Karpas-422 (cell line): ENCODE measurements at places on chromosomes 3 and 15.
A peak's percentile ranks its signal among the peaks of the same experiment; 100 is the strongest.

- peak; percentile 72 for DNase-seq
Observed at GRCh38 chr15:35206060-35206675, 121.1 kb upstream of the NANOGP8 start.

- DNase-seq: no peak
Observed at GRCh38 chr3:5349343-5349742, 161.8 kb downstream of the EDEM1 start.

GRCh38 chr15:40096094-40096891 lies 12.4 kb downstream of the BMF start:
- DNase-seq: peak; percentile 71

GRCh38 chr3:129608087-129608935 lies 1.8 kb upstream of the PLXND1 start:
- DNase-seq: no peak

- DNase-seq: no peak
Observed at GRCh38 chr15:56812221-56812620, 78.9 kb upstream of the ZNF280D start.

- DNase-seq: no peak
Observed at GRCh38 chr3:58387650-58388546, 45.7 kb downstream of the PDHB start.

GRCh38 chr15:25501828-25502446 lies 63.1 kb upstream of the UBE3A start:
- peak; percentile 72 for DNase-seq

- DNase-seq: no peak
Observed at GRCh38 chr3:144879701-144880100, 908.1 kb downstream of the DIPK2A start.

- no peak for DNase-seq
Observed at GRCh38 chr15:52427804-52428203, 100.9 kb downstream of the MYO5A start.

DNA sequence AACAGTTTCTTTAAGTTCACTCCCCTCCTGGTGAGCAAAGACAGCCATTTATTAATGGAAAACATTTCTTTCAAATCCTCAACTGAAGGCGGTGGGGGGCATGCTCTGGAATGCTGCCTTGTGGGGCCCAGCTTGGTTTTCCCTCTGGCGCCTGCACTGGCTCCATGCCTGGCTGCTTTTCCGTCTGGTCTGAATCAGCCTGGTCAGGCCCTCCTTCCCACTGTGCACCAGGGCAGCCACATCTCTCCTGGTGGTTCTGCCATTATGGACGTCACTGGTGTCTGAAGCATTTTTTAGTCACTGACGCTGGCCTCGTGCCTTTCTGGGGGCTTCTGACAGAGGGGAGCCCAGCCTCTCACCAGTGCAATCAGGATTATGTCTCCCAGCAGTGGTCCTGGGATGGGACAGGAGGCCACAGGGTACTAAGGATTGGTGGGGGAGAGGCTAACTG lies 57.6 kb upstream of the APEH start:
- DNase-seq: no peak

- DNase-seq: no peak
Observed at GRCh38 chr3:146035366-146035765, 125.6 kb downstream of the PLOD2 start.

DNA sequence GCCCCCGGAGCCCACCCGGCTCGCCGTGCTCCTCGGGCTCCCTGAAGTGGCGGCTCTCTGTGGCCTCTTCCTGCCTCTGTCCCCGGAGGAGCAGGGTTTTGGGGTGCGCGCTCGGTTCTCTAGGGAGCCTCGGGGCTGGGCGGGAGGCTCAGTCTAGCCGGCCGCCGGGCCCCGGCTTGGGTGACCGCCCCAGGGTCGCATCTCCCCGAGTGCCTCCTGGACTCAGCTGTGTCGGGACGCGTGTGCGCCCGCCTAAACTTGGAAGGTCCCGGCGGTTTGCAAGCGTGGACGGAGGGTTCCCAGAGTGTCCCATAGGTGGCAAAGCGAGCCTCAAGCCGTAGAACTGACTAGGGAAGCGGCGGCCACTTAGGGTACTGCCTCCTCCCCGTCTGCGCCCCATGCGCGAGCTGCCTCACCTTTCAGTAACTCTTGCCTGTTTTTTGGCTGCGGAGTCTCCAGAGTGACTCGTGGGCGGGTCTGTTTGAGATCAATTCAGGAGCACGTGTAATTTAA lies 601 bp downstream of the ACTL6A start:
- peak; percentile 89 for DNase-seq

DNA sequence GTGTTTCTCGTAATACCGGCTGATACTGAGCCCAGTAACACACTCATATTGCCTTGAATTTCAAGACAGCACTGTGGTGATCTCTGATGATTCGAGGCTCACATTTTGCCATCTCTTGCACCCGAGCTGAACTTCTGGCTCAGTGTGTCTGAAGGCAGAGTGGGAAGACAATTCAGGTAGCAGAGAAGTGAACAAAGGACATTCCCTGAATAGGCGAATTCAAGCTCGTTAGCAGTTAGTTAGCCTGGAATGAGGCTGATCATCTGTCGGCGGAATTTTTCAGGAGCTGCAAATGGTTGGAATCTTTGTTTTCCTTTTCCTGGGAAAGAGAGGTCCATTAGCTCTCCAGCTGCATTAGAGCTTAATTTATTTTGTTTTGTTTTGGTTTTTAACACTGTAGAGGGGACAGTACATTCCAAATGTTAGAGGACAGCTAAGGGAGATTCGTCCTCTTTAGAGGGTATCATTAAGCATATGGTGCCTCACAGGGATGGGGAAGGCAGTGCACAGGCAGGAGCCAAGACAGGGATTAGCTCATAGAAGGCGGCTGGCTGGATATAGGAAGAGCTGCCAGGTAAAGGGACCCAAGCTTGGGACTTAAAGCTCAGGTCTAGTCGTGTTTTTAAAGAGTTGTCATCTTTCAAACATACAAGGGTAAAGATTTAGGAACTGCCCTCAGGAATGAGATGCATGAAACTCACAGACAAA lies 119.7 kb upstream of the DLG1 start:
- DNase-seq: no peak

- DNase-seq: no peak
Observed at GRCh38 chr3:27779176-27779575, 57.1 kb upstream of the EOMES start.

DNA sequence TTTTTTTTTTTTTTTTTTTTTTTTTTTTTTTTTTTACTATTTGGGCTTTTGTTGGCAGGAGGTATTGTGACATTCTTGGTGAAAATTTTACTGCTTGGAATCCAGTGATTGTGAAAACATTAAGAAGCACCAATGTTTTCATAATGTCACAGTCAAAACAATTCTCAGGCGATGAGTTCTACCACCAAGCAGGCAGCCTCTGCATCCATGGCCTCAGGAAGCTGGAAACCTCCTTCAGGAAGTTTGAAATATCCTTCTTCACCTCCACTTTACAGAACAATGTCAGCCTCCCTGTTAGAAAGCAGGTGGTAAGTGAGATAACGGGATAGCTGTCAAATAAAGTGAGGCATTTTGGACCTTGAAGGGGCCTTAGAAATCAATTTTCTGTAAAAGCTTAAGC lies 98.3 kb downstream of the MEX3B start:
- no peak for DNase-seq

DNA sequence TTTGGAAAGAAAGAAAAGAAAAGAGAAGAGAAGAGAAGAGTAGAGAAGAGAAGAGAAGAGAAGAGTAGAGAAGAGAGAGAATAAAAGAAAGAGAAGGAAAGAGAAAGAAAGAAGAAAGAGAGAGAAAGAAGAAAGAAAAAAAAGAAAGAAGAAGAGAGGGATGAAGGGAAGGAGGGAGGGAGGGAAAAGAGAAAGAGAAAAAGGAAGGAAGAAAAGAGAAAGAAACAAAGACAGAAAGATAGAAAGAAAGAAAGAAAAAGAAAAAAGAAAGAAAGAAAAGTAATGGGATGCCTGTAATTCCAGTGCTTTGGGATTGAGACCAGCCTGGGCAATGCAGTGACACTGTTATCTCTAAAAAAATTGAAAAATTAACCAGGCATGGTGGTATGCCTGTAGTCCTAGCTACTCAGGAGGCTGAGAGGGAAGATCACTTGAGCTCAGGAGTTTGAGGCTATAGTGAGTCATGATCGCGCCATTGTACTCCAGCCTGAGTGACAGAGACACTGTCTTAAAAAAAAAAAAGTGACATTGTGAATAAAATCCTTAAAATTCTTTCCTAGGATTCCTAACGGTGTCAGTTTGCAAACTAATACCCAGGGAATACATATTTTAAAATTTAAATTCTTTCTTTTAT lies 1.7 kb downstream of the RASL12 start:
- no peak for DNase-seq

GRCh38 chr3:18562364-18563154 lies 137.4 kb upstream of the SATB1 start:
- DNase-seq: no peak

DNA sequence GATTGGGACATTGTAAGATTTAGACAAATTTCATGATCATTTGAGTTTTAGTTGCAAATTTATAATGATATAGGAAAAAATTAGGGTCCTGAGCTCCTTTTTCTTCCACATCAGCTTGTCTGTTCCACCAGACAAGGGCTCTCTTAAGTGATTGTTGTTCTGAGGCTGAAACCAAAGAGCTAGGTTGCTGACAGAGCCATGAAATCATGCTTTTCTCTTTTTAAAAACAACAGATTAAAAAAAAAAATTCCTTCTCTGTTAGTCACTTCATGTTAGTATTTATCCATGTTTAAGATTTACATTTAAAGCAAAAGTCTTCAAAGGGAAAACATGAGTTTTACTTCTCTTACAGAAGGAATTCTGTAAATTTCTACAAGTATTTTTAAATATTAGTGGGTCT lies 56.8 kb downstream of the ATP2C1 start:
- DNase-seq: no peak

DNA sequence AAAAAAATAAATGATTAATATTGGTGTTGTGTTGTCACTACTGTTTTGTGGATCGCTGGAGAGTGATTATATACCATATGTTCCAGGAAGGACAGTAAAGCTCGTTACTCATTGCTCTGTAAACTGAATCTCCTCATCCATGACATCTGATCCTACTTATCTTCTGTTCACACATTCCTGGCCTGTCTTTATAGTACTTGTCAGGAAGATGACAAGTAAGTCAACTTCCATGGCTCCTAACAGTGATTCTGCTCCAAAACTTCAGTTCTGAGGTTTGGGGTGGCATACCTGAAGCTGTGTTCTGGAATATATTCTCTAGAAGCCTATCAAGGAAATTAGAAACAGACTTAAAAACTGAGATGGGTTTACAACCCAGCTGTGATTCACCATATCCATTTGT lies 288.9 kb downstream of the ZBBX start:
- DNase-seq: no peak

GRCh38 chr3:84194029-84194428 lies 764.8 kb upstream of the CADM2 start:
- DNase-seq: no peak

GRCh38 chr3:125654526-125654925 lies 59.2 kb upstream of the OSBPL11 start:
- no peak for DNase-seq

- DNase-seq: peak; percentile 80
Observed at GRCh38 chr3:146065573-146066006, 95.4 kb downstream of the PLOD2 start.

DNA sequence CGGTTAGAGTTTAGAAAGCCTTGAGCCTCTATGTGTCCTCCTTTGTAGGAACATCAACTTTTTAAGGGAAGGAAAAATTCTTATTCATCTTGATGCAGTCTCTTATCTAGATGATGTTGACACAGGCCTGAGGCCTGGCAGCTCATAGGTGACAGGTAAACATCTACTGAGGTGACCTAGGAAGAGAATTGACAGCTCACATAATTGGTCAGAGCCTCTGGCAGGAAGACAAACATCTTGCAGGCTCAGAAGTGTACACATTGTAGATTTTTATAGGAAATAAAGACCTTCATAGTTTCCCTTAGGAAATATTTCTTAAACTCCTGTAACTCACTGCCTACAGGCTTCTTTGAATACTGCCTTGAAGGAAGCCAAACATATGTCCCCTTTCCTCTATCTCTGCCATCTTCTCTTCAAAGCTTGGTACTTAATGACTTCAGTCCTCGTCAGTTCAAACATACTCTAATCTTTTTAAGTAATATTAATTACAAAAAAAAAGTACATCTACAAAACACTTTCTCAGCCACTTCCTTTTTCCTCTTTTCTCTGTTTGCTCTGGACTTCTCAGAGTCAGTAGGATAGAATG lies 341.3 kb downstream of the TBL1XR1 start:
- DNase-seq: no peak

DNA sequence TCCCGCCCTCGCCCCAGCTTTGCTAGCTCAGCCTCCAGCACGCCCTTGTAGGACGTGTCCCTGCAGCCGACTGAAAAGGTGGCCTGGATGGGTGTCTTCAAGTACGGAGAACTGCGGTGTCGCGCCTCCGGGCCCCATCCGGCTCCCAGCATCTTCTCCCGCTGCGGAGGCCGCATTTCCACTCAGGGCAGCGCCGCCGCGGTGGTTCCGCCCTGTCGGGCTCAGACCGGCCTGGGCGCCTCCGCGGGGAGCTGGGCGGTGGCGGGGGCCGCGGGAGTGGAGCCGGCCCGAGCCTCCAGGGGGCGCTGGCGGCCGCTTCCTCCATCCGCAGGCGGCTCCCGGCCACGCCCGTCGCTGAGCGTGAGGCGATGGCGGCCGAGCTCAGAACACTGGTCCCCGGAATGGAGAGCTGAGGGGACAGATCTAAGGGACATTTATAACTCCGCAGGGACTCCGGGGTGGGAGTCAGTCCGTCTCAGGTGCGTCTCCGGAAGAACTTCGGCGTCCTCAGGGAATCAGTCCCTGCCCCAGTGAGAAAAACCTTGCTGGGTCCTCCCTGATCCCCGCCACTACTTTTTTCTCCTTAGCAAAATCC lies 13.6 kb upstream of the SMCO1 start:
- peak; percentile 96 for DNase-seq

DNA sequence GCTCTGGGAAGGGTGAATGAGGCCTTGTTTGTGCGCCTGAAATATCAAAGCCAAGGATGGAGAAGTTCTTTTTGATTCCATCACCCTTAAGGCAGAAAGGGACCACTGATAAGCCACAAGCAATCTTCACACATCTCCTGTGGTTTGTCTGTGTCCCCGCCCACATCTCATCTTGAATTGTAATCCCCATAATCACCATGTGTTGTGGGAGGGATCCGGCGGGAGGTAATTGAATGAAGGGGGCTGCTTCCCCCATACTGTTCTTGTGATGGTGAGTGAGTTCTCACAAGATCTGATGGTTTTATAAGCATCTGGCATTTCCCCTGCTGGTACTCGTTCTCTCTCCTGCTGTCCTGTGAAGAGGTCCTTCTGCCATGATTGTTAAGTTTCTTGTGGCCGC lies 329.6 kb upstream of the RGMA start:
- no peak for DNase-seq
